Fibroblast of skin of abdomen (primary cell): ENCODE measurements at places on chromosomes 6 and 20.

DNA sequence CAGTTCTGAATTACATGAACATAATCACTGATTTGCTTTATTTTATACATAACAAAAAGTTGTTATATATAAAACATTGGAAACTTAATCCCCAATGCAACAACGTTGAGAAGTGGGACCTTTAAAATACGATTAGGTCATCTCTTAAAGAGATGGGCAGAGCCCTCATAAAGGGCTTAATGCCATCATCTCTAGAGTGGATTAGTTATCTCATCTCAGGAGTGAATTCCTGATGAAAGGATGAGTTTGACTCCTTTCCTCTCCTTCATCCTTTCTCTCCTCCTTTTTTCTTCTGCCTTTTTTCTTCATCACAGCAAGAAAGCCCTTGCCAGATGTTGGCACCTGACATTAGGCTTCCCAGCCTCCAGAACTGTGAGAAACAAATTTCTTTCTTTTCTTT lies 13.9 kb downstream of the HLA-DOA start:
- DNase-seq, result no peak

- no peak for DNase-seq
Measured at GRCh38 chr6:13920552-13920951, 4.2 kb upstream of the RNF182 start.

GRCh38 chr20:2873747-2874041 lies 413 bp downstream of the PTPRA start:
- DNase-seq, result no peak

DNA sequence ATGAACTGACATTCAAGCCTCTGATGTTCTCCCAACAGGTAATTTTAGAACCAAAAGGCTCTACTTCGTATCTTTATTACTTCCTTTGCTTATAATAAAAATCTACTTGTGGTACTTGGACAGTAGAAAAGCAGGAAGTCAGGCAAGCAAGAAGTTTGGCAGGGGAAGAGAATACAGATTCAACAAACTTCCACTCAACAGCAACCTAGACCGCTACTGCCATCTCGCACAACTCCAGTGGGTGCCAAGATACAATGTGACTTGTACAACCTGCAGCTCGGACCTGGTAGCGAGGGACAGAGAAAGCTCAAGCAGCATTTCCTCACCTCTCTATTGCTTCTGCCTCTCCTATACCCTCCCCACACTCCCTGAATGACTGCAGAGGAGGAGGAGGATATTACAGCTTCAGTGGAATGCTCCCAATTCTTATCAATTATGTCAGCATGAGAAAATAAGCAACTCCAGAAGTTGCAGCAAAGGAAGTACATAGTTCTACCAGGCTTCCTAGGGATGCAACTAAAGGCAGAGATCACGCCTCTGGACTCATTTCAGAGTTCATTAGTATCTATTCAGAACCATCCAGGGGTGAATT lies 76.5 kb downstream of the MBOAT1 start:
- DNase-seq, result no peak

DNA sequence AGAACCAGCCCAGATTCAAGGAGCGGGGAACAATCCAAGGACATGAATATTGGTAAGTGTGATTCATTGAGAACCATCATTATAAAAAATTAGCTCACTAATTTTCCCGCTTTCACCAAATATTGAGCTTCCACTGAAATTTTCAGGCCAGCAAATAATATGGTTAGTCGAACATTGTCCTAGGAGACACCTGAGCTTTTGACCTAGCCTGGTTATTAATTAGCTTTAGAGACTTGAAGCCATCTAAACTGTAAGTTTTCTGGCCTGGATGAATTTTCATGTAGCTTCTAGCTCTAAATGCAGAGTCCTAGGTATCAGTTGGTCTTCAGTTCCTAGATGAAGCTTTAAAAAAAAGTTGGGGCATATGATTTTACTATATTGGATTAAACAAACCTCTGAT lies 17.1 kb upstream of the RALGAPA2 start:
- no peak for DNase-seq

DNA sequence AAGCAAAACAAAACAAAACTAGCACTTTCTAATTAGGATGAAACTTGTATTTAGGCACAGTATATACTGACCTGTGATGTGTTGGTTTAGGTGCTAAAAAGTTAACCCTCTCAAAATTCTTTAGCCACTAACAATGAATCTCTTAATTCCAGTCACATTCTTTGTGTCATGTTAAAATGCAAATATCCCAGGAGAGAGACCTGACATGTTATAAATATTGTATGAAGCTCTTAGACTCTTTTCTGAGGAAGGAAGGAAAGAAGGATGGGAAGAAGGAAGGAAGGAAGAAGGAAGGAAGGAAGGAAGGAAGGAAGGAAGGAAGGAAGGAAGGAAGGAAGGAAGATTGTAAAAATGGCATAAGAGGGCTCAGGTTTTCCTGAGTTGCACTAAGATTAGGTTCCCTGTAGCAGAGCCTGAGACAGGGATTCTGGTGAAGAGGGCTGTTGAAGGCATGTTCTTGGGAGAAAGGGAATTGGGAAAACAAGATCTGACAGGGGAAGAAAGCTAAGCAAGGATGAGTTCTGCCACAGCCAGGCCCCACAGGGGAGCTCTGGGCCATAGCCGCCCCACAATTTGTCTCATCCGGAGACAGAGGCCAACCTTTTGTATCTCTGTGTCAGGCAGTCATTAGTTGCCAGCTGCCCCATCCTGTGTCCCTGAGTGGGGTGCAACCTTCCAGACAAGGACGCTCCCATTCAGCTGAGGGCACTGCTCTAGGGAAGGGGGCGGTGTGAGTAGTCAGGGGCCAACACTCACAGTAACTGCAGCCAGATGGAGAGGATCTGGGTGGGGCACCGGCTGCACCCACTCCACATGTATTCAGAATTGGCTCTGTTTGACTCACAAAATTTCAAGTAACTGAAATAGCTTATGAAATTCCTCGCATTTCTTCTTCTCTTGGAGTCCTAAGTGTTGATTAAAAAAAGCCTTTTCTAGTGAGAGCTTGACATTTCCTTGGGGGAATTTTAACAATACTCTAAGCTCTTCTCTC lies 189.3 kb upstream of the ARG1 start:
- DNase-seq, result peak; percentile 56

DNA sequence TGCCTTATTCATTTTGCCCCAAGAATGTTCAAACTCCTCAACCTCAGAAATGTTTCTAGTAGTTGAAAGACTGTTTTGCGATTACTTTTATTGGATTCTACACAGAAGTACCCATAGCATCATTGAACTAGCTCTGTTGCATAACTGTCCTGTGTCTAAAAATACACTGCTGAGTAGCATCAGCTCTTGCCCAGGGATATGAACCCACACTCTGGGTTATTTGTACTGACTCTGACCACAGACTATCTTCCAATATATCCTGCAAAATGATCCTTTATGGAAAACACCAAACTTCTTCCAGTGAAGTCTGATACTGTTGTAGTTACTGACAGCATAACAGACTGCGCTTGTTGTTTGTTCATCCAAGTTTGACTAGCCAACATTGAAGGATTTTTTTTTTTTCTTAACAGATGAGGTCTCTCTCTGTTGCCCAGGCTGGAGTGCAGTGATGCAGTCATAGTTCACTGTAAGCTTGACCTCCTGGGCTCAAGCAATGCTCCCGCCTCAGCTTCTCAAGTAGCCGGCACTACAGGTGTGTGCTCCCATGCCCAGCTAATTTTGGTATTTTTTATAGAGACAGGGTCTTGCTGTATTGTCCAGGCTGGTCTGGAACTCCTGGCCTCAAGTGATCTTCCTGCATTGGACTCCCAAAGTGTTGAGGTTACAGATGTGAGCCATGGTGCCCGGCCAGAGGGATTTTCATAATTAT lies 49.9 kb downstream of the TULP4 start:
- no peak for DNase-seq

DNA sequence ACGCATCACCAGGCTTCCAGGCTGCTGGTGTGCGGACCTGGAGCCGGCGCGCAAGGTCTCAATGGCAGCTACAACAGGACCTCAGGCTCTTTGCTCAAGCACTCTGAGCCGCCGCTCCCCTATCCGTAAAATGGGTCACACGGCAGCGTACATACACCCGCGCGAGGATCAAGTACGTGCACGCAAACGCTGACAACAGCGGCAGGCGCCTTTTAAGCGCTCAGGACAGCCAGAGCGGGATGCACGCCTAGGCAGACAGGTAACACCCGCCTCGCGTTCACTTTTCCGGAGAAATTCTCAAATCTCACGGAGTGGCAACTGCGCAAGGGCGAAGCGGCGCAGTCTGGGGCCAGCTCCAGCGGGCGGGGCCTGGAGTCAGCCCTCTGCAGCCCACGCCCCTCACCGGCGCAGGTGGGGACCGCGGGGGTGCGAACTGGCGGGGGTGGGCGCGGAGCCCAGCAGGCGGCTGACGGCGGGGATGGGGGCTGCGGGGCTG lies 535 bp downstream of the EXOC2 start:
- peak; percentile 12 for DNase-seq
